ENCODE measurements at places on chromosomes 3 and 15.

DNA sequence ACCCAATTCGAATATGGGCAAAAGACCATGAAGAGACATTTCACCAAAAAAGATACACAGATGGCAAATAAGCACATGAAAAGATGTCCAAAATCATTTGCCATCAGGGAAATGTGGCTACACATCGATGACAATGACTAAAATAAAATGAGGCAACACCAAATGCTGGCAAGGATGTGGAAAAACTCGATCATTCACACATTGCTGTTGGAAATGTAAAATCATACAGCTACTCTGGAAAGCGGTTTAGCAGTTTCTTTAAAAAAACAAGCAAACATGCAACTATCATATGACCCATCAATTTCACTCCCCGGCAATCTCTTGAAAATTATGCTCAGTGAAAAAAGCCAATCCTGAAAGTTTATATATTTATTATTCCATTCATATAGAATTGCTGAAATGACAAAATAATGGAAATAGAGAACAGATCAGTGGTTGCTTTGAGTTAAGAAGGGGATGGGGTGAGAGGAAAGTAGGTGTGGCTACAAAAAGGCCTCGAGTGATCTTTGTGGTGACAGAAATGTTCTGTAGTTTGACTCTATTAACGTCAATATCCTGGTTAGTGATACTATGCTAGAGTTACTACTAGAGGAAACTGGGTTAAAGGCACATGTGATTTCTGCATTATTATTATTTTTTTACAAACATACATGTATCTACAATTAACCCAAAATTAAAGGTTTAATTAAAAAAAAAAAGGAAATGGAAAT, 45.0 kb downstream of the DLG1 start:
- no peak for DNase-seq

DNA sequence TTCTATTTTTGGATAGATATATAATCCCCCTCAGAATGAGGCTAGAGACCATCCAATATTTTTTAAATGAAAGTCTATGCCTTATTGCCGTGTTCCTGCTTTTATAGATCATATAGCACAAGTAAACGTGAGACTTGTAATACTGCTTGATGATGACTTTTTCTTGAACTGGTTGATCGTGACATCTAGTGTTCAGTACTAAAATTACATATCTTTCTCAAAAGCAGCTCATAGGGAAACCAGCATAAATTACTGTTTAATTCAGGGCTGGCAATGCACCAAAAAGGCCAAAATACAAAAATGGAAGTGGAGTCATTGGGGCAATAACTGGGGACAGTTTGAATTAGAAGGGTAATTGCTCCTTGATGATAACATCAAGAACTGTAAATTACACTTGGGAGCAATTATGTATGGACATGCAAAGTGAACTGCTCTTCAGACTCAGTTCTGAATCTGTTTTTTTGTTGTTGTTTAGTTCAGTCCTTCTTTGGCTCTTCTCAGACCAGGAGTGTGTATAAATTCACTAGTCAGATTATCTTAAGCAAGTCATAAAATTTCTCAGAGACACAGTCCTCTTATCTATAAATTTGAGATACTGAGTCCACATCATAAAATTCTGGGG, 325.3 kb downstream of the THSD4 start:
- DNase-seq: no peak

DNA sequence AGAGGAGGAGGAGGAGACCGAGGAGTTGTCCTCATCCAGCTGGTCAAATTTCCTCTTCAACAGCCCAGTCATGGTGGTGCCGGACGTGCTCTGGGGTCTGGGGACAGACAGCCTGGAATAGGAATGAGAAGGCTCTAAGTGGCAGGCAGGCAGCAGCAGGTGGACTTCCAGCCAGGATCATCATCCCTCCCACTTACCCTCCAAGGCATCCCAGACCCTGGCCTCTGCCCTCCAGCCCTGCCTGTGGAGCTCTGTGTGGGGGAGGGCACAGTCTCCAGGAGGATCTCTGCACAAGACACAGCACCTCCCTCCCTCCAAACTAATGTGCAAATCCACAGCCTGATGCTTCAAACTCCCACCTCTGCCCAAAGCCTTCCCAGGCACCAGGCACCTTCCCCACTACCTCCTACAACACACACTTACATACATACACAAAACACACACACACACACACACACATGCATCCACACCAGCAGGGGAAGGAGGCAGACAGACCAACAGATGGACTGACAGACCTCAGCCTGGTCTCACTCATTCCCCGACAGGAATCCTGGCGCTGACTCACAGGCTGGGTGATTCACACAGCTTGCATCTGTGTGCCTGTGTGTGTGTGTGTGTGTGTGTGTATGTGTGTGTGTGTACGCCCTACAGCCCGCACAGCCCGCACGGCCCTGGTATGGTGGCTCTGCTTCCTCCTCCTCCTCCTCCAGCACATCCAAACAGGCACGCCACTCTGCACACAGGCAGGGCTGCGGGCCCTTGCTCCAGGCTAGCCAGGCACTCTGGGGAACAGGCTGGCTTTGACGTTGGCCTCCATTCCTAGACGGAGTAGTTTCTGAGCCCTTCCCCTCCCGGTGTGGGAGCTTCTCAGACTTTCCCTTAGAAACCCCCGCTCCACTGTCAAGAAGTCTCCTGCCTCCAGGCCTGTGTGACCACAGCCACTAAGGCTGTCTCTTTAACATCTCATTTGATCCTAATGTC, 6.5 kb downstream of the CSRNP1 start:
- peak; percentile 62 for DNase-seq

GRCh38 chr3:69986419-69986818, 13.1 kb upstream of the SAMMSON start:
- DNase-seq: no peak

- DNase-seq: no peak
Measured at GRCh38 chr3:34016925-34017587, 218.6 kb downstream of the PDCD6IP start.

GRCh38 chr3:170707899-170708298, 122.0 kb upstream of the SLC7A14 start:
- no peak for DNase-seq
